ENCODE measurements at places on chromosomes 13 and 19.

- no peak for DNase-seq
Observed at GRCh38 chr13:39729156-39729555, 73.7 kb downstream of the COG6 start.

- no peak for DNase-seq
Observed at GRCh38 chr13:94399812-94400211, 79.7 kb downstream of the DCT start.

GRCh38 chr19:44570984-44571684 is 41.7 kb upstream of the CEACAM20 start:
- DNase-seq: peak; percentile 67

DNA sequence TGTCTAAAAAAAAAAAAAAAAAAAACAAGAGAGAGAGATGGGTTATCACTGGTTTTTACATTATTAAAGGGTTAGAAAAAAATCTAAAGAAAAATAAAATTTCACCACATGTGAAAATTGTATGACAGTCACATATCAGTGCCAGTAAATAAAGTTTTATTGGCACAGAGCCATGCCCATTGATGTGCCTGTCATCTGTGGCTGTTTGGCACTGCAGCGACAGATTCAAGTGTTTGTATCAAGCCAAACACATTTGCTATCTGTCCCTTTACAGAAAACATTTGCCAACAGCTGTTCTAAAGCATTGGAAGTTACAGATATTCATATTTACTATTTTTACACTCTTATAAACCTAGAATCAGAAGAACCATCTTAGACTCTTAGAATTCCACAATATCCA is 16.3 kb downstream of the FCHO1 start:
- DNase-seq: no peak

DNA sequence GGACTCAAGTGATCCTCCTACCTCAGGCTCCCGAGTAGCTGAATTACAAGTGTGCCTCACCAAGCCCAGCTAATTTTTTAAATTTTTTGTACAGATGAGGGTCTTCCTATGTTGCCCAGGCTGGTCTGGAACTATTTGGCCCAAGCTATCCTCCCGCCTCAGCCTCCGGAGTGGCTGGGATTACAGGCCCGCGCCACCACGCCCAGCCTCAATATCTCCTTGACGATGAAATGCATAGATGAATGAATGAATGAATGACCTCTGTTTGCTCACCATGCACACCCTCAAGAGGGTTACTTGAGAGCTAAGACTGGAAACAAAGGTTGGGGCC is 14.9 kb upstream of the AP1M2 start:
- DNase-seq: no peak

GRCh38 chr13:19984430-19985218 is 26.1 kb downstream of the ZMYM2 start:
- peak; percentile 32 for DNase-seq

- no peak for DNase-seq
Observed at GRCh38 chr13:102680842-102681740, 13.8 kb downstream of the METTL21C start.

DNA sequence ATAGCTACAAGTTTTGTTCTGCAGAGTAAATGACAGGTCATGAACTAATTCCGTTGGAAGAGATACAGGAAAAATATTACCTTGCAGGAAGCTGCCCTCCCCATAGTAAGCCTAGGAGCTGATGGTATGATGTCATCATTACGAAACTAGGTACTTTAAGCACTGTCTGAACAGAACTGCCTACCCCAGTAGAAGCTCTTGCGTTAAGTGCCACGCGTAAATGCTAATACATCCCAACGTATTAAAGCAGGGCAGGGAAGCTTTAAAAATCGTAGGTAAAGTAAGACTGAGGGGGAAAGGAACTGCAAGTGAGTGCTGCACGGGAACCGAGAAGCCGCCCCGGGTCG is 572 bp downstream of the UGGT2 start:
- DNase-seq: peak; percentile 20

DNA sequence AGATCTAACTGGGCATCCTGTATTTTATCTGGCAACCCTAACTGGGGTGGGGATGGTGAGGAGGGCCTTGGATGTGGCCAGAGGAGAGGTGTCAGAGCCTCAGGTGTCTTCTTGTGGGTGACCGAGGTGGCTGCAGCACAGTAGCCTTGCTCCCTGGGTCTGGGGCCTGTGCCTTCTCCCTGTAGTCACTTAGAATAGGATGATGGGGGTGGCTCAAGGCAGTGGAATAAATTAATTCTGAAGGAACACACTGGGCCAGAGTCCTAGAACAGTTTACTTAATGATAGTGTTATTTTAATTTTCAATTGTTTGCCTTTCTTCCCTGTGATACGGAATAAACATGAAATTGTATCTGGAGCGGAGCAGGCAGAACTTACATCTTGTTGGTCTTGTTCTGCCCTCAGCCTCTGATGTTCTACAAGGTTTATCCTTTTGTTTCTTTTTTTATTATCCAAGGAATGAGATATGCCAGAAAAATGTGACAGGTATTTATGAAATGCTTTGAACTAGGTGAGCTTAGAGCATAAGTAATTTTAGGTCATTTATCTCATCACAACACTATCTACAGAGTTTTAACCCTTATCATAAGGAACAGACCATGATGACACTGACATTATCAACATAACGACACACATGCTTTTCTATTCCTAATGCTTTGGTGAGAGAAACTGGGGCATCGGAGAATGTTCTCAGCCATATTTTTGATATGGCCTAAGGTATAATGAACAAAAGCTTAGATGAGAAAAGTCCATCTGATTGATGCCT is 51.4 kb downstream of the LRCH1 start:
- no peak for DNase-seq

DNA sequence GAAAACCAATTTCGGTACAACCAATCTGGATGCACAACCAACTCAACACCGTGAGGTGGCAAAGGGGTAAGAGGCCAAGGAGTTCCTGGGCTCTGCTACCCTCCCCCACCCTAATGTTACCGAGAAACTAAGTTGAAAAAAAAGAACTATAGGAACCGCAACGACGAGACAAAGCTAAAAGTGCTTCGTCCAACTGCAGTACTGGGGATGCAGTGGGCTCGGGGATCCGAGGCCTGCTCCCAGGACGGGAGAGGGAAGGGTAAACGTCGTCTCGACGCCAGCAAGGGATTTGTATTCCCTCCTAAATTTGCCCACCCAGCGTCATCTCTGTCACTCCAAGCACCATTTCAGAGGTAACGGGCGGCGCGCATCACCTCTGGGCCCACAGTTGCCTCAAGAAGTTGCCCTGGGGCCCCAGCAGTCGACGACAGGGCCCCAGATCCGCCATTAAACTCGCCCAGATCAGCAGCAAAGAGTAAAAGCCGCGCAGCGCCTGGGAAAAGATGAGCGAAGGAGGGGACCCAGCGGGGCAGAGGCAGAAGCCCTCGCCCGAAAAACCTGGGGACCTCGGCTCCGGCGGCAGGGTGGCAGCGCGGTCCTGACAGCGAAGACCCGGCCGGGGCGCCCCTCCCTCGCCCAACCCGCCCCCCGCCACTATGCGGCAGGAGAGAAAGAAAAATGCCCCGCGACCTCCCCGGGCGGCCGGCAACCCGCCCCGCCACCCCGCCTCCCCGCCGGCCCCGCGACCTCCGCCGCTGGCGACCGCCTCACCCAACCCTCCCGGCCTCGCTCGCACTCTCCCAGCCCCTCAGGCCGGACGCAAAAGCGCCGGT is 752 bp downstream of the ZMYM5 start:
- DNase-seq: no peak

- DNase-seq: no peak
Observed at GRCh38 chr13:52162279-52163101, 3.1 kb upstream of the NEK3 start.

- DNase-seq: no peak
Observed at GRCh38 chr13:77554069-77554468, 18.6 kb downstream of the SCEL start.

DNA sequence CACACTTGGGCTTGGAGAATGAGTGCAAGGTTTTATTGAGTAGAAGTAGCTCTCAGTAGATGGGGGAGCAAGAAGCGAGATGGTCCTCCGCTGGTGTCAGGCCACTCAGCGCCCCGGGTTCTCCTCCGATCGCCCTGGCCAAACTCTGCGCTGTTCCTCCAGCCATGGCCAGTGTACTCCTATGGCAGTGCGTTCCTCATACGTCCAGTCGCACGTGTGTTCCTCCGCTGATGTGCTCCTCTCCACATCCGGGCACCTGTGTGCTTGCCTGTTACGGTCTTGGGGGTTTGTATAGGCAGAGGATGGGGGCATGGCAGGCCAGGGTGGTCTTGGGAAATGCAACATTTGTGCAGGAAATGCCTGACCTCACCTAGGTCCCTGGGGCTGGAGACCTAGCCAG is 1899.4 kb downstream of the PCDH9 start:
- no peak for DNase-seq

DNA sequence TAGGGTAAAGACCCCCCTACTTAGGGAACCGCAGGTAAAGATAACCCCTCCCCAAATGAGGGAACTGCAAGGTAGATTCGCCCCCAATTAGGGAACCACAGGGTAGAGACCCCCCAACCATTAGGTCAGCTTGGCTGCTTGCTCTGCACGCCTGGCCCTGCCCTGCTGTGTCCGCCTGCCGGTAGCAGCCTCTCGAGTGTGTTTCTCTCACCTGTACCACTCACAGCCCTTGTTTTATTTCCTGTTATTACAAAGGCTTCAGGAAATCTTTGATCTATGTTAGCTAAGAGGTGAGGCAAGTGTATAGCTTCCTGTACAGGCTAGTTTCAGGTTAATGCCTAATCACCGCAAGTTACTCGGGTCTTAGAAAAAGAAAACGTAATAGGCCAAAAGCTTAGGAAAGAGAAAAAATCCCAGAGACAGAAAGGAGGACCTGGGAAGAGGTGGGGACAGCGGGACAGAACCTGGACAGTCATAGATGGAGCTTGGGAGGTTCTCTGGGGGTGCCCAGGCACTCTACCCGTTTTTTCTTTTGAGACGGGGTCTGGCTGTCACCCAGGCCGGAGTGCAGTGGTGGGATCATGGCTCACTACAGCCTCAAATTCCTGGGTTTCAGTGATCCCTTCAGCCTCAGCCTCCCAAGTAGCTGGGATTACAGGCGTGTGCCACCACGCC is 23.1 kb upstream of the EIF3G start:
- DNase-seq: no peak

GRCh38 chr19:46481947-46482346 is 10.6 kb upstream of the PNMA8A start:
- DNase-seq: no peak

- no peak for DNase-seq
Observed at GRCh38 chr13:74715718-74716117, 581.5 kb upstream of the KLF12 start.

GRCh38 chr19:3851254-3852176 is 17.3 kb downstream of the ZFR2 start:
- no peak for DNase-seq

- DNase-seq: no peak
Observed at GRCh38 chr19:48213959-48214358, 41.8 kb downstream of the CARD8 start.

GRCh38 chr19:13420780-13421179 is 85.5 kb downstream of the CACNA1A start:
- DNase-seq: no peak

DNA sequence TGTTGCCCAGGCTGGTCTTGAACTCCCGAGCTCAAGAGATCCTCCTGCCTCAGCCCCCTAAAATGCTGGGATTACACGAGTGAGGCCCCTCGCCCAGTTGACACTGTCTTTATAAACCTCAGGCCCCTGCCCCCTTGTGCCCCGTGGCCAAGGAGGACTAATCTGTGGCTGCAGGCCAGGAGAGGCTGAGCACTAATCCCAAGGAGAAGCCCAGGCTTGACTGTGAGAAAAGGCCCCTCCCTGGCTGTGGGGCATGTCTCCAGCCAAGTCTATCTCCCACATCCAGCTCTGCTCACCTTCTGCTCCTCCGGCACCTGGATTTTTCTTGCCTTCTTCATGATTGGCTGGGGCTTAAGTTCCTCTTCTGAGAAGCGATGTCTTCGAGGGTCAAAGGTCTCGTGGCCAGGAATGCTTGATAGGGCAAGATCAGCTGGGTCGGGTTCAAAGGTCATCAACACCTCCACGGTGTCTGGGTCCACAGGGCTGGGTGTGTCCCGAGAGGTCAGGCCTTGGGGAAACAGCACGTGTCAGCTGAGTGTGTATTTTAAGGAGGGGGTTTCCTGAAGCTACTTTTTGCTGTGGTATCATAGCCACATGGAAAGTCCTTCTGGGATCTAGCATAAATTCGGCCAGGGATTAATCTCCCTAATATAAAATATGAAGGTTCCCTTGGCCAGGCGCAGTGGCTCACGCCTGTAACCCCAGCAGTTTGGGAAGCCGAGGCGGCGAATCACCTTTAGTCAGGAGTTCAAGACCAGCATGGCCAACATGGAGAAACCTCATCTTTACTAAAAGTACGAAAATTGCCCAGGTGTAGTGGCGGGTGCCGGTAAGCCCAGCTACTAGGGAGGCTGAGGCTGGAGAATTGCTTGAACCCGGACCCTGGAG is 3.8 kb downstream of the DBP start:
- no peak for DNase-seq

- DNase-seq: peak; percentile 60
Observed at GRCh38 chr13:35979361-35979951, 151.7 kb downstream of the DCLK1 start.

DNA sequence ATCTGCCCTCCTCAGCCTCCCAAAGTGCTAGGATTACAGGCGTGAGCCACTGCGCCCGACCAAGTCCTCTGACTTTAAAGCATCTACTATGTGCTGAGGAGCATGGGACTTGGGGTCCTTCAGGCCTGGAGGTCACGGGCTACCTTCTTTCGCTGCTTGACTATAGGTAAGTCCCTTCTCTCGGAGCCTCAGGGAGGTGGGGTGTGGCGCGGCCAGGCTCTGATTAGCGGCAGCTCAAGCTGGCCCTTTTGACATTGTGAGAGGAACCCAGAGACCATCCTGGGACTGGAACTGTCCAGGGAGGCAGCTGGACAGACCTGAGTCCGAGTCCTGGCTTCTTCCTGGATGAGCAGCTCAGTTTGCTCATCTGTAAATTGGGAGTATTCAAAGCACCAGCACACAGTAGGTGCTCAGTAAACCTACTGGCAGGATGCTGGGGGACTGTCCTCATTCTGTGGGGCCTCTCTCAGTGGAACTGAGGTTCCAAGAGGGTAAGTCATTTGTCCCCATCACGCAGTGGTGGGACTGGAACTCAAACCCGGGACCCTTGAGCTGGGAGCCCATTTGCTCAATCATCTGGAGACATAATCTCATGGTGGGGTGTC is 780 bp downstream of the FCER2 start:
- DNase-seq: no peak

DNA sequence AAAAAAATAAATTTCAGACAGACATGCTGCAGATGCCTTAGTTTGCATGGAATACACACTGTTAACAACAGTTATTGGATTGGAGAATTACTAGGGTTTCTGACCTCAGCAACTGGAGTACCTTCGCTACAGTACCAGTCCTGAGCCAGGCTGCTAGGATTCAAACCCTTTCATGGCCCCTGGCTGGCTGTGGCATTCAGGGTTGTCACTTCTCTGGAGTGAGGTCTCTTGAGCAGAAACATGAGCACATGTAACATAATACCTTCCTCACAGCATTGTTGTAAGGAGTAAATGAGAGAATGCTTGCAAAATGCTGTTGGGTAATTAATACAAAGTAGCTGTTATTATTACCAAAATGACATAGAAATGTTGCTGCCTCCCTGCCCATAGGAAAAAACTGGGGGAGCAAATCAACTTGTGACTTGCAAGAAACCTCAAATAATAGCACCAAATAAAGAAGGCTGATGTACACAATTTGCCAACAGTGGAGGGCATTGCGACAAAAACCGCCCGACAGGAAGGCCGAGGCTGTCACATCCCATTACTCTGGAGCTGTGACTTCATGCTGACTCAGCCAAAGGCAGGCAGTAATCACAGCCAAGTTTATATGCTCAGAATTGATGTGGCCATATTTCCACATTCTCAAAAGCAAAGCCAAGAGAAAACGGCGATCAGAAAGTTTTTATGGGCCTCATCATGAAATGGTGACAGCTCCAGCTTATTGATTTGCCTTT is 100.4 kb downstream of the RFC3 start:
- no peak for DNase-seq

Data from AG04450 (cell line).